ENCODE measurements at places on chromosomes 4 and X.

DNA sequence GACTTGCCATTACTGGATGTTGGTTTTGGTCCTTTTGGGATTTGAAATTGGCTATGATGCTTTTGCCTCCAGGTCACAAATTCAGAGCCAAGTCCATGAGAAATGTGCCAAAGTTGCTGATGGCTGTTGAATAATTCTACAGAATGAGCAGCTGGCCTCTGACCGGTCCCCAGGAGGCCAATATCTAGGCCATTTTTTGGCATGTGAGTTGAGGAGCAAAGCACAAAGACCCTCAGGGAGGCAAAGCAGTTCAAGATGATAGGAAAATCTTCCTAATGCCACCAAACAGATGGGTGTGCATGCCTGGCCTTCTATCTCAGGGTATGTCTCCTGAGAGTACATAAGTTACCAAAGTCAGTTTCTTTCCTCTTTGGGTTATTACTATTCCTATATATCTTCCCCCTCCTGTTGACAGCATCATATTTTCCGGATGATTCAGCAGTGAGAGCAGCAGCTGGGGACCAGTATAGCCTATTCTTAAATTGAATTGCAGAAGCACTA lies 44.4 kb downstream of the SEL1L3 start:
- no peak for DNase-seq

- no peak for DNase-seq
These were observed 6.4 kb downstream of the TRIML1 start for GRCh38 chr4:188145601-188146000.

DNA sequence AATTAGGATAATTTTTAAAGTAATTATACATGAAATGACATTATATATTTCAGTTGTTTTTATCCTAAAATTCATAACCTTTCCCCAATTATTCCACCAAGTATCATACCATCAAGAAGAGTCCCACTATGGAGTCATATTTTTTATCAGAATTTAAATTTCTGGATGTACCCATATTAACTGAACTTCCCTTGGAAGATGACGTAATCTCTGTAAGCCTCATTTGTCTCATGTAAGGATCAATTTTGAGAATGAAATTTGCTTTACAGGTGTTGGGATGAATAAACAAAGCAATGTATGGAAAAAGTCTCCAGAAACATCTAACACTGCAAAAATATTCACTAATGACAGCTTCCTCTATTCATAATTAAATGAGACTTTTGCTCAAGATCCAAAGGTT lies 147.5 kb downstream of the NPFFR2 start:
- no peak for DNase-seq

- DNase-seq: no peak
These were observed 19.4 kb downstream of the MTM1 start for GRCh38 chrX:150587585-150588503.

GRCh38 chr4:146023334-146023967 lies 84.8 kb upstream of the ZNF827 start:
- no peak for DNase-seq

Data from LoVo (cell line).